Smooth muscle cell of bladder (primary cell): ENCODE measurements at places on chromosomes 2 and 18. TPM values are rescaled to one million over a fixed set of nuclear protein-coding genes. Genes with fewer than 3 reads are reported as not detected.

Gene INHA
- total RNA-seq, result 0.28 and 0.46 TPM in 2 replicates

Gene CCDC141
- total RNA-seq, result under 0.01 TPM in 1 of 2 replicates, not detected in the other

Gene ERBB4
- total RNA-seq, result under 0.01 TPM in 1 of 2 replicates, not detected in the other

Gene OTX1
- 0.14 and 0.18 TPM in 2 replicates for total RNA-seq

Gene CD8B
- total RNA-seq, result not detected in 2 replicates
